ENCODE measurements at places on chromosomes 12 and 14. TPM values are rescaled to one million over a fixed set of nuclear protein-coding genes. Genes with fewer than 3 reads are reported as not detected.

CYP46A1 gene
- total RNA-seq: 0.04 TPM

TRAF3 gene
- total RNA-seq: 5.5 TPM

OVCH1 gene
- not detected for total RNA-seq

MAP3K9 gene
- 12.6 TPM for total RNA-seq

SYNDIG1L gene
- total RNA-seq: 0.76 TPM

MOK gene
- 2.2 TPM for total RNA-seq
